ENCODE measurements at places on chromosomes 4 and X.

DNA sequence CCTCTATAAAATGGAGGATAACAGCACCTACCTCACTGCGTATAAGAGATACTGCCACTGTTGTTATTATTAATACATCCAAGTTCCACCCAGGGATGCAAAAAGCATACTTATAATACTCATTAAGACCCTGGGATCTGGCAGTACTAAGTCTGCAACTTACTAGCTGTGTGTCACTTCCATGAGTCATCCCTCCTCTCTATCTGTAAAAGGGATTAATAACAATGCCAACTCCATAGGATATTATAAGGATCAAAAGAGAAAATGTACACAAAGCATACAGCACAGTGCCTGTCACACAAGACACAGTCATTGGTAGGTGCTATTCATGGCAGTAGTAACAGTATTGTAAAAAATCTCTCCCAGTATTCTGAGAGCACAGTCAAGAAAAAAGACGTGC, 216.7 kb downstream of the HS6ST2 start:
- no peak for DNase-seq

GRCh38 chrX:30580641-30581040, 3.1 kb upstream of the TASL start:
- DNase-seq: no peak

- no peak for DNase-seq
These were observed 20.3 kb downstream of the MEPE start for GRCh38 chr4:87853108-87853507.

DNA sequence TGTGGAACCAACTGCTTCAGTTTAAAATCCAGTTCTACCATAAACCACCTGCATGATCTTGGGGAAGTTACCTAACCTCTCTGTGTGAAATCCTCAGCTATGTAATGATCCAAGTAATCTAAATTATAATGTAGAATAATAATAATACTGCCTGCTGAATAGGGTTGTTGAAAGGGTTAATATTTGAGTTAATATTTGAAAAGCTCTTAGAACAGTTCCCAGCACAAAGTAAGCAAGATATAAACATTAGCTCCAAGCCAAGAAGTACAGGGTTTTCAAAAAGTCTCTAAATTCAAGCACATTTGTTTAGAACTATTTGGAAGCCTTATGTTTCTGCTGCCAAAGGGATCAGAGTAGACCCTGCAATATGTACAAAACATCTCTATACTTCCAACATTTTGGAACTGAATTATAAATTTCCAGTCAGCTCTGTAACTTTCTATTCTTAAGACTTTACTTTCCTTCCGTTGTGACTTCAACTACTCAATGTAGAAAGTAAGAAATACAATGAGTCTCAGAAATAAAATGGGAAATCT, 76.7 kb upstream of the FAM9C start:
- DNase-seq: no peak

DNA sequence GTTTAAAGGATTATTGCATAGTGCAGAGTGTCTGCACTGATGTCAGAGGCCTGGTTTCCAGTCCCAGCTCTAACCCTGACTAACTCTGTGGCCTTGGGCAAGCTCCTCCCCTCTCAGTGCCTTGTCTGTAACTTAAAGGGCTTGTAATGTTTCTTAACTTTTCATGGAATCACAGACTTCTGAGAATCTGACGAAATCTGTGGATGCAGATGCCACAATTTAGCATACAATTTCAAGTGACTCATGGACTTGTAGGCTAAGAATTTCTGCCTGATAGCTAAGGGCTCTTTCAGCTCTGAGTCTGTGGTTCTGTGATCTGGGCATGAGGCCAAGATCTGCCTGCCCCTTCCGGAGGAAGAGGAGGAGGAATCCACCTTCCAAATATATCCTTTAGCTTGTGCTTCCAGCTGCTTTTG, 236.9 kb downstream of the AR start:
- no peak for DNase-seq

DNA sequence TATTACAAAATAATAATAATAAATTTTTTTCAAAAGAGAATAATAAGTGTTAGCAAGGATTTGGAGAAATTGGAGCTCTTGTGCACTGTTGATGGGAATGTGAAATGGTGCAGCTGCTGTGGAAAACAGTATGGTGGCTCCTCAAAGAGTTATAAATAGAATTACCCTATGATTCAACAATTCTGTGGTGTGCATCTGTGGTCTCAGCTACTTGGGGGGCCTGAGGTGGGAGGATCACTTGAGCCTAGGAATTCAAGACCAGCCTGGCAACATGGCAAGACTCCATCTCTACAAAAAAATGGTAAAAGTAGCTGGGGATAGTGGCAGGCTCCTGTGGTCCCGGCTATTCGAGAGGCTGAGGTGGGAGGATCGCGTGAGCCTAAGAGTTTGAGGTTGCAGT, 19.6 kb downstream of the MND1 start:
- DNase-seq: no peak

- DNase-seq: no peak
These were observed 382.6 kb upstream of the NOCT start for GRCh38 chr4:138632856-138633579.

DNA sequence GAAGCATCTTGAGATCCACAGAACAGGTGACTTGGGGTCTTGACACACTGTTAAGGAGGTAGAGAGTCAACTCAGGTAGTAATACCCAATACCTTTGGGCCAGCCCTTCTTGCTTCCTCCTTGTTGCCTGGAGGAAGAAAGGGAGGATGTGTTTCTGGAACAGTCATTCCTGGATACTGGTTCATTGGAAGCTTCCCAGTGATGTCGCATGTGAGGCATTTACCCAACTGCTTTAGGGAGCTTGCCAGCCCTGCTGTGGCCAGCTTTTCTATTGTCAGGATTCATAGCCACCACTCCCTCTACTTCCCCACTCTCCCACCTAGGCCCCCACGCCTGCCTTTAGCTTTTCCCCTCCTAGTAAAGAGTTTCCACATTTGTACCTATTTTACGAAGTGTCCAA, 310.3 kb upstream of the PRPS2 start:
- DNase-seq: no peak

DNA sequence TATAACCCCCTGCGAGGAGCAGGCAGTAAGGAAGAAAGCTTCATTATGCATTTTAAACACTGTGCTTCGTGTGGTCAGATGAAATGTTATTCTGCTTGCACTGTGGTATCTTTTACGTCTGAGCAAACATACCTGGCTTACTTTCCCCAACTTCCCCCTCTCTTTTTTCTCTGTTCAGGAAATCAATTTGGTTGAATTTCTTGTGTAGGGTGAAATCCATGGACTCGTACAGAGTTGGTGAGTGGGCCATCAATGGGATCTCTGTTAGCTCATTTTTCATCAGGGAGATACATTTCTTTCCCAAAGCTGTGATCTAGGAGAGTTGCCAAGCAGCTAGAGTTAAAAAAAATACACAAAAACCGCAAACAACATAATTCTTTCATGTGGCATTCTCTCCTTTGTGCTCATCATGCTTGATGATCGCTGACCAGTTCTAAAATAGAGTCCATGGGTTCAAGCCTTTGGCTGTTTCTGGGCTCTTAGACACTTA, 98.5 kb downstream of the FRAS1 start:
- DNase-seq: no peak

DNA sequence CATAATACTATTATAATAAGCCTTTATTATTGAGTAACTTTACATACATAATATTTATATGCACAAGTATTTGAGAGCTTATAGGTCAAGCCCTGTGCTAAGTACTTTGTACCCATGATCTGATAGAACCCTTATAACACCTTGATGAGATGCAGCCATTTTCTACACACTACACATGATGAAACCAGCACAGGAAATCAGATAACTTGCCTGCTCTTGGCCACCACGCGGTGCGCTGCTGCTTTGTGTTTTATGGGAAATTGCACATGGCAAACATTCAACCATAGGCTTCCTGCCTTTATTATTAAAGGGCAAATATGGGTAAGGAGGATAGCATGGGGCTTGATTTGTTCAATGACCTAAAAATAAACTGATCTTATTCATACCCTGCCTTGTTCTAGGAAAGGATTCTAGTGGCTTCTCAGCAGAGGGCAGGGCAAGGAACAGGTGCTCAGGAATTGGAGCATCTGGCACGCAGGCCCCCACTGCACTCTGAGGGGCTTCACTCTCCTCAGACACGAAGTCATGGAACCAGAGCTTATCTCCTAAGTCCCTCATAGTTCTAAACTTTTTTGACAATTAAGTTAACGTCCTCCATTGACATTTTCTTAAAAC, 31.6 kb upstream of the NAP1L5 start:
- no peak for DNase-seq

DNA sequence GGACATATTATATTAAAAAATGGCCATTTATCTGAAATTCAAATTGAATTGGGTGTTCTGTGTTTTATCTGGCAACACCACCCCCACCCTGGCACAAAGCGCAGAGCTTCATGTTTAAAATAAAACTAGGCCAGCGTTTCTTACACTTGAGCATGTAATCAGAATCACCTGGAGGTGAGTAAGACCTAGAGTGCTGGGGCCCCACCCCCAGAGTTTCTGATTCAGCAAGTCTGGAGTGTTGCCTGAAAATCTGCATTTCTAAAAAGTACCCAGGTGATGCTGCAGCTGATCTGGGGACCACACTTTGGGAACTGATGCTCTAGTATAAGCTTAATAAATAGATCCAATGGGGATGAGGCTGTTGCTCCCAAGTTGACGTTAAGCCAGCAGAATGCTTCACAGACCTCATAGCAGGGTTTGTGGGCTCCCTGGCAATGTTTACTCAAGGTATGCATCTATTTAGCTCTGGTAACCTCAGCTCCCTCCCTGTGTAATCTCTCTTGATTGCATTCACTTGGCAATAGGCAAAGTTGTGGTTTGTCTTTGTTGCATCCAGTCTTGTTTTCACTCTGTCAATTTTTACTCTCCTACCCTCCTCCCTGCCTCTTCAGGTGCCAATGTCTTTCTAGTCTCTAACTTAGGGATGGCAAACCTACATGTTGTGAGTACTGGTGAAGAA, 99.8 kb upstream of the TEX13D start:
- no peak for DNase-seq

- no peak for DNase-seq
These were observed 19.1 kb upstream of the PRRG3 start for GRCh38 chrX:151676196-151676595.

- DNase-seq: no peak
These were observed 207.5 kb downstream of the NSUN7 start for GRCh38 chr4:40957281-40957680.

DNA sequence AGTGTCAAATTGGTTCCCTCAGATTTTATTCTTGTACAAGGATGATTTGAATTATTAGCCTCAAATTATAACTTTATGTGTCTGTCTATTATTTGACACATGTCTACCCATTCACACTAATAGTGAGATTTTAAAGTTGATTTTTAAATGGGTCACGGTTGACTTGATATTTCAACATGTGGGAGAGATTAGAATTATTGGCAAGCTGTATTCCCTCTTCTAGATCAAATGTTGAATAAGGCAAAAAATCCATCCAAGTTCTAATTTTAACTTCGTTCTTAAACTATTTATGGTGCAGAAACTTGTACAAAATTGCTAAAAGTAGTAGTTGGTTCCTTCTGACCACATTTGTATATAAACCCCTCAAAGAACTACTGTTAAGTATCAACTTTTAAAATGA, 1498.0 kb downstream of the STIM2 start:
- no peak for DNase-seq

DNA sequence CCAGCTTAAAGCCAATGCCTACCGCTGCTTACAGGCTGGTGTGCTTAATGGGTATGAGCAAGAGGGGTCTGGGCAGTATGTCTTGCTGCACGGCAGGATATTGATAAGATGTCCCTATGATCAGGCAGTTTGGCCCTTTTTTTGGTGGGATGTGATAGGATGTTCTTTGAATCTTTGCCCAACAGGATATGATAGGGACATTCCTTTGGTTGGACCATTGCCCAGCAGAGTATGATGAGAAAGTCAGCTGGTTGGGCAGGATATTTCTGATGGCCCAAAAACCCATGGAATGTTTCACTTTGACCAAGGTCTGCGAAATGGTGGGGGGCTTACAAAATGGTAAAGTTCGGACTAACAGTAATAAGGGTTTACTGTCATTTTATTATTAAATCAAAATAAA, 1060.6 kb downstream of the STIM2 start:
- DNase-seq: no peak

GRCh38 chrX:30653415-30654131, at the start of gene GK:
GK (plus strand) TSS chrX:30653423; CDS start chrX:30653538, 115 bp downstream.
- no peak for DNase-seq

DNA sequence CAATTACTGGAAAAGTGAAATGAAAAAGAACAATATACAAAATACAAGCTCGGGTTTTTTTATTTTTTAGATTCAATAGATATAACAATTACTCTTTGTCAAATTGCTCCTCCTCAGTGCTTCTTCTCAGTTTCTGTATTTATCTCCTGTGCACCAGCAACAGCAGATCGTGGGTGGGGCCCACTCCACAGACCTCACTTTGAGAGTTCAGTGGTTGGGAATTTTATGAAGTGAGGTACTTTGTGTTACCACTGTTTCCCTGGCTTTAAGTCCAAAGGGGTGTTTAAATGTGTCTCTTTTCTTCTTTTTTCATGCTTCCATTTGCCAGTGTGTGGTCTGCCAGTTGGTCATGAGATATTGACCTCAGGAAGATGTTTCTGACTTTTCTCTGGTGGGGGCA, 54.4 kb downstream of the KIT start:
- no peak for DNase-seq

- no peak for DNase-seq
These were observed 184.0 kb downstream of the UGT8 start for GRCh38 chr4:114782415-114783214.

- no peak for DNase-seq
These were observed 74.1 kb upstream of the PPP3CA start for GRCh38 chr4:101421386-101421785.

GRCh38 chrX:141632124-141632523, 42.6 kb downstream of the SPANXA2 start:
- no peak for DNase-seq

GRCh38 chr4:95539106-95539505, 9.7 kb downstream of the UNC5C start:
- DNase-seq: no peak

- DNase-seq: no peak
These were observed 1011.7 kb upstream of the PCDH7 start for GRCh38 chr4:29708473-29708872.

- DNase-seq: no peak
These were observed 151.9 kb downstream of the AFAP1 start for GRCh38 chr4:7787681-7788141.

DNA sequence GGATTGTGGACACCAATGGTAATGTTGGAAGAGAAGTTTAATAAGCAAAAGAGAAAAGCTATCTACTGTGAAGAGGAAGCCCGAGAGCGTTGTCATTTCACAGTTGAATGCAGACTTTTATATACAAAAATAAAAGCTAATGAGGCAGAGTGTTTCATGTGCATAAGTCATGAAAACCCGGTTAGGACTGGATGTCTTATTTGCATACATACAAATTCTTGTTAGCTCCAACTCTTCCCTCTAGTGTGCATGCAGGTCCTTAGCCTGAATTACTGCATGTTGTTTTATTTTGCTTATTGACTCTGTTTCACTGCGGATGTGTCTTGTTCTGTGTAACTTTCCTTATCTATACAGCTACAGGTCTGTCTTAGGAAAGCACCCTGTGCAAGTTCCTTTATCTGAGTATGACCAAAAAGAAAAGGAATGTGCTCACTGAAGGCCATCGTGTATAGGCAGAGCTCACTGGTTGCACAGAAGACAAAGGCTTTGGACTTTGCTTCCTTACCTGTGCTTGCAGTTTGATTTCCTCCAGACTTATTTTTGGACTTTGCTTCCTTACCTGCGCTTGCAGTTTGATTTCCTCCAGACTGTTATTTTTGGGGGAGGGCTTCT, 25.1 kb upstream of the UGT2B11 start:
- DNase-seq: no peak

Measured in stimulated activated CD8-positive, alpha-beta memory T cell treated with anti-CD3 and anti-CD28 coated beads, Interleukin-7, amount 100 ng/mL, for 4 hours (primary cell).